ENCODE measurements at places on chromosomes 6 and 20. TPM values are rescaled to one million over a fixed set of nuclear protein-coding genes. Genes with fewer than 3 reads are reported as not detected.

CNKSR3 gene
- total RNA-seq: 20.0 TPM

- DNase-seq: no peak
Measured at GRCh38 chr6:154459513-154459912, 51.0 kb downstream of the CNKSR3 start.

MROH8 gene
- 3.7 TPM for total RNA-seq

GRCh38 chr6:130776287-130776925 lies 50.8 kb upstream of the SMLR1 start:
- no peak for DNase-seq

ANKRD6 gene
- total RNA-seq: 17.0 TPM

GRCh38 chr6:50891290-50891689 lies 72.6 kb downstream of the TFAP2B start:
- DNase-seq: no peak

DNA sequence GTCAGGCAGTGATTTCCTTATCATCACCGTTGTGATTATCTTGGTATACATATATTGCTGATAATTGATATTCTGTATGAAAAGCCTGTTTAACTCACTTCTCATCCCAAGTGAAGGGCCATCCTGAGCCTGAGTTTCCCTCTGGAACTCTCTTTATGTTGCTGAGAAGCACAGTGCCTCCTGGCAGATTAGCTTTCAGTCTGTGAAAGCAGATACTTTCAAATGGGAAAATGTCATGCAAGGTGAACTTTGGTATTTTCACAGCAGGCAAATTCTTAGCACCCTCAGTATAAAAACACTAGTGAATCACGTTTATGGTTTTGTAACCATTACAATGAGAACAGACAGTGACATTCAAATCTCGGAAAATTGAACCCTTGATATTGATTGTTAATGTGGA lies 151.6 kb downstream of the PRIM2 start:
- no peak for DNase-seq

DNA sequence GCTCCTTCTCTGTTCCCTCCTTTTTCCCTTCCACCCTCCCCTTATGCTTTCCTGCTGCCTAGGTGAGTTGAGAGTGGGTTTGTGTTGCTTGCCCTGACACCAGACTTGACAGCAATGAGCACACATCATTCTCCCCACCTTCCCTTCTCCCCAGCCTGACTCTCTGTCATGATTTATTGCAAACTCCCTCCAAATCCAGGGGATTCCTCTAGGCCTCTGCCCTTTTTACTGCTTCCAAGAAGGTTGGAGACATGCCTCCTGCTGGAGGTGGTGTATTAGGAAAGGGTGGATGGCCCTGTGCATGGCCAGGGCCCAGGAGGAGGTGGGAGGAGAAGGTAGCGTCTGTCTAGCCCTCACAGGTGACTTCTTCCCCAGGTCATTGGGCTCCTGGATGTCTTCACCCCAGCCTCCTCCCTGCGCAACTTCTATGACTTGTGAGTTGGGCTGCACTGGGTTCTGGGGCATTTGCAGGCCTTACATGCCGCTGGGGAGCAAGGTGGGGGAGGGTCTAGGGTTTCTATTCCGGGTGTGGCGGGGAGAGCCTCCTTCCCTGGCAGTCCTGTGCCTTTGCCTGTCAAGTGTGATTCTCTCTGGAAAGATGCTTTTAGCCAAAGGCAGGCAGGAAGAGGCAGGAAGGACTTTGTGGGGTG lies 2.1 kb downstream of the MAPK13 start:
- DNase-seq: no peak

CCN2 gene
- total RNA-seq: 12.5 TPM

- DNase-seq: peak; percentile 55
Measured at GRCh38 chr20:54510541-54511129, 35.2 kb downstream of the DOK5 start.

MYL9 gene
- total RNA-seq: 1,923 TPM

DNA sequence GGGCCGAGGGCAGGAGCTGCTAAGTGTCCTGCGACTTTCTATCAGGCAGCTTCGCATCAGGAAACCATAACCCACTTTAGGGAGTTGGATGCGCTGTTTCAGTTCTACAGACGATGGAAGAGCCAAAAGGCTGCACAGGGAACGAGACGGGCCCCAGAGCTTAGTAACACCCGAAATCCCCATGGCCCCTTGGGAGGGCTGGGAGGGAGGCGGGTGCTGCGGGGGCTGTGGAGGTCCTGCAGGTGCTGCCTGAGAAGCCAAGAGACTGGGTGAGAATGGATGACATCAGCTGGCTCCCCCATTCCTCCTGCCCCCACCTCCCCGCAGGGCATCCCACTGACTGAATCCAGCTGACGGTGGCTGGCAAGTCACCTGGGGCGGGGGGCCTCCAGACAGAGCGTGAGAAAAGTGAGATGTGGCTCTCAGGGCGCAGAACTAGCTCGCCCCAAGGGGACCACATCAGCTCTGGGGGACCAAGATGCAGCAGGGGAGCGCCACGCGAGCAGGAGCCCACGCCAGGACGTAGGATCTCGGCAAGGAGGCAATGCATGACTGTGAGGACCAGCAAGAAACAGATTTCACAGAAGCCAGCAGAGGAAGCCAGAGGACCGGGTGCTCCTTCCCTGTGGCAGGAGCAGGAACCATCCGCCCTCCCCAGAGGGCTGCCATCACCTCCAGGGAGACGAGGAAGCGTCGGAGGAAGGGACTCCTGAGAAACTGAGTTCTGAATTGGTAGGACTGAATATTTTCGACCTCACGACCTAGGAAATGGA lies 36.8 kb downstream of the PNLDC1 start:
- DNase-seq: no peak

BCAS4 gene
- 1.8 TPM for total RNA-seq

- DNase-seq: no peak
Measured at GRCh38 chr6:40290816-40291215, 296.3 kb downstream of the LRFN2 start.

- no peak for DNase-seq
Measured at GRCh38 chr6:33895296-33895695, 91.5 kb upstream of the MLN start.

RBBP9 gene
- 5.1 TPM for total RNA-seq

L3MBTL1 gene
- 3.8 TPM for total RNA-seq

DNA sequence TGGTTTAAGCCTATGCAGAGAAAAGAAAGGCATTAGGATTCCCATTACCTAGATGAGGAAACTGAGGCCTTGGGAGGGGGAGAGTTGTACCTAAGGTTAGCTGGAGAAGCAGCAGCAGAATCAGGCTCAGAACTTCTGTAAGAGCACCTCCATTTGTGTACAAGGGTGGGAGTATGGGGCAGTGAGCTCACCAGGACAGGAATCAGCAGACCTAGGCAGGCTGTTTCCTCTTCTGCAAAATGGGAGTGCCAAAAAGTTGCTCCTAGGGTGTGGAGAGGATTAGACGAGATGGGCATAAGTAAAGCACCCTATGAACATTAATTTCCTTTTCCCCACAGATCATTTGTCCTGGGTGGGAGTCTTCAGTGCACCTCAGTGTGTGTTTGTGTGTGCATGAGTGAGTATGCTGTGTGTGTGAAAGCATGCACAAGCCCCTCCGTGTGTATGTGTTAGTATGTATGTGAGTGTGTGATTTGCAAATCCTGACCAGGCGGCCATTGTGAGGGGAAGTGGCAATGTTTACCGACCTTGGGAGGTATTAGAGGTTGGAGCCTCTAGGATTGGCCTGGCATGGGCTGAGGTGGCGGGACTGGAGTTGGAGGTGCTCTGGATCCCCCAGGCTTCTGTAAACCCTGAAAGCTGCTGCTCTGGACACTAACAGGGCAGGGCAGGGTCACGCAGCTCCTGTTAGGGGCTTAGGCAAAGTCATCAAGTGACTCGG lies 78.8 kb downstream of the VEGFA start:
- DNase-seq: no peak

DNA sequence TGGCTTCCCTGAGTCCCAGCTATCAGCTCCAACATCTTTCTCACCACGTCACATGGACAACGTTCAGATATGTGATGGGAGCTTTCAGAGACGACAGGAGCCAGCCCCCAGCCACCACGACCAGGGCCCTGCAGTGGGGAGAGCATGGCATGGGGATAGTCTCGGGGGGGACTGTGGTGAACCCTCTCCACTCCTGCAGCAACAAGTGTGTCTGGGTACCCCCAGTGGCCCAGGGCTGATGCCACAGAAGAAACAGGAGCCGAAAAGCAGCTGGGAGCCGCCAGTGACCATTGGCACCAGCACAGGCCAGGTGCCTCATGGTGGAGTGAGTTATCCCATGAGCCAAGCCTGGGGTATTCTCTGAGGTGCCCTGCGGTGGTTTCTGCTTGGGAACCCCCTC lies 339.7 kb downstream of the TAF4 start:
- peak; percentile 45 for DNase-seq

DNA sequence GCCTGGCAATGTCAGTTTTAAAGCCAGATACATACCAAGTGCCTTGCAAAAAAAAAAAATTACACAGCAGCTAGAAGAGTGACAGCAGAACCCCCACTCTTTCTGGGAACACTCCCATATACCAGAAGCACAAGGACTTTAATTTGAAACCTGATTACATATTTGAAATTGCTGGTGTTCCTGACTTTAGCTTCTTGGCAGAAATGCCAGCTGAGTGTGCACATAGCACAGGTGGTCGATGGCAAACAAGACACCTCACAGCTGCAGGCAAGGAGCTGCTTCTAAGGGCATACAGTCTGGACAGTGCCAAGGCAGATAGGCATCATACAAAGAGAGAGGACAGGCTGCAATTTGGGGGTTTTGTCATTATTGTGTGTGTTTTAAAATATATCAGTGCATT lies 150.7 kb upstream of the SGK1 start:
- DNase-seq: no peak

GRCh38 chr6:157768304-157768703 lies 54.7 kb upstream of the SNX9 start:
- no peak for DNase-seq

PLA2G7 gene
- total RNA-seq: 0.14 TPM

DNA sequence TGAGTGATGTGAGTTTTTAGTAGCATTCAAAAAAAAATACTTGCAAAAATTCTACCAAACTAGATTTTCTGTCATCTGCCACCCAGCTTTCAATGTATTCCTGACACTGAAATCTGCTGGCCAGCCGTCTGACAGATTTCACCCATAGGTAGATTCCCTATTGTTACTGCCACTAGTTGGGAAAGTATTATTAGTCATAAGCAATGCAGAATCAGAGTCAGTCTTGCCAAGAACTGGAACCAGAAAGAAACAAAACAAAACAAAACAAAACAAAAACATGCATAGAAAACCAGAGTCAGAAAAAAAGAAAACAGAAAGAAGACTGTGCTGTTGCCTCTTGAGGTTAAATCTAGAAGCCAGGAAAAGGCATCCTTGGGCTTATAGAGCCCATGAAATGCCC lies 293.1 kb upstream of the KCNQ5 start:
- no peak for DNase-seq

DNA sequence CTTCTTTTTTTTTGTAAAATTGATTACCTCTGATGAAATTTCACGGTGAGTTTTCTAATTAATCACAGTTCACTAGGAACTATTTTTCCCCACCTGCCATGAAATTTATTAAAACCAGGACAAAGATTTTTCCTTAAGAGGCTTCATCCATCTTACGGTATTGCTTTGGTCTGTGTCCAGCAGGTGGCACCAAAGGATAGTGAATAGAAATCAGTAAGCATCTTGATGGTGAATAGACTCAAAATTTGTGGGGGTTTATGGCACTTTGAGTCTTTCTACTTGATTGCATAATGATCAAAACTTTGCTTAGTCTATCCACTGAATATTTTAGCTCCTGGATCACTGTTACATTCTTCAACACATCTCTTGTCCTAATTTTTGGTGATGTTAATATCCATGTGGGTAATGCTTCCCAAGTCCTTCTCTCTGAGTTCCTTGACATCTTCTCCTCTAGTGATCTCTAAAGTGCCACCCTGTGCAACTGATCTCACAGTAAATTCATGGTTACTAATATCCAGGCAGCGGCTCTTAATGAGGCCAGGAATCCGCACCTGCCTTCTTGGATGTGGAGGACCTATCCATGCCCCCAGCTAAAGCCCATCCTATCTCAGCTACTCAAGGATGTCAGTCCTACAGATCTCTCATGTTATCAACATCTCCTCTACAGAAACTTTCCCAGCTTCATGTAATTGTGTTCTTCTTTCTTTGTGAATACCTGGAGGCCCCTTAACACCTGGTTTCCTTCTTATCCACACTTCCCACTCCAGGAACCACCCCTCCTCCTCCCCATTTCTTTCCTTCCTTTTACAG lies 54.5 kb downstream of the STMND1 start:
- DNase-seq: no peak

DNA sequence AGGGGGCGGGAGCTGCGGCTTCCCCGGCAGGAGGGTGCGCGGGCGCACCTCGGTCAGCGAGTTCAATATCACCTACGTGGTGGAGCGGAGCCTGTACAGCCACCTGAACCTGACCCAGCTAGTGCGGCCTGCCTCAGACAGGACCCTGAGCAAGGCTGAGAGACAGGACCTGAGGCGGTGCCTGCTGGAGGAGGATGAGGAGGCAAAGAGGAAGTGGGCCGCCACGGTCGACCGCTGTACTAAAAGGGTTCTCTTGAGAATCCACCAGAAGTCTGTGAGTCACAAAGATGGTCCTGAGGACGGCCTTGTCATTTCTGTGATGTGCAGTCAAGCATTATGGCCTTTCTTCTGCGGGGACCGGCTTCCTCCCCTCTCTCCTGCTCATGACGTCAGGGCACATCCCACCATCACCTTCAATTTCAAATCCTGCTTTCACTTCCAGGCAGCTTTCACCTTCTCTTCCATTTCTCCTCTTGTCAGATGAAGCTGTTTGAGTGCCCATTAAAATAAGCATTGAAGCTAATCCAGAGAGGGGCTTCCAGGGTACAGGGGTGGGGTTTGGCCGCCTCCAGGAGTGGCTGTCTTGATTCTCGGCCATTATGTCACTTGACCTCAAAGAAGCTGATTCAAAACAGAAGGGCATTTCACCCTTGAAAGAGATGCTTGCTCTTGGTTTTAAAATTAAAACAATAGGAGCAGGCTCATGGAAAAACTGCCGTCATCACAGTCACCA lies 177.6 kb downstream of the SASH1 start:
- DNase-seq: no peak

GRCh38 chr6:137623293-137623692 lies 129.1 kb upstream of the OLIG3 start:
- DNase-seq: no peak

- no peak for DNase-seq
Measured at GRCh38 chr6:157773248-157773773, 49.7 kb upstream of the SNX9 start.

DNA sequence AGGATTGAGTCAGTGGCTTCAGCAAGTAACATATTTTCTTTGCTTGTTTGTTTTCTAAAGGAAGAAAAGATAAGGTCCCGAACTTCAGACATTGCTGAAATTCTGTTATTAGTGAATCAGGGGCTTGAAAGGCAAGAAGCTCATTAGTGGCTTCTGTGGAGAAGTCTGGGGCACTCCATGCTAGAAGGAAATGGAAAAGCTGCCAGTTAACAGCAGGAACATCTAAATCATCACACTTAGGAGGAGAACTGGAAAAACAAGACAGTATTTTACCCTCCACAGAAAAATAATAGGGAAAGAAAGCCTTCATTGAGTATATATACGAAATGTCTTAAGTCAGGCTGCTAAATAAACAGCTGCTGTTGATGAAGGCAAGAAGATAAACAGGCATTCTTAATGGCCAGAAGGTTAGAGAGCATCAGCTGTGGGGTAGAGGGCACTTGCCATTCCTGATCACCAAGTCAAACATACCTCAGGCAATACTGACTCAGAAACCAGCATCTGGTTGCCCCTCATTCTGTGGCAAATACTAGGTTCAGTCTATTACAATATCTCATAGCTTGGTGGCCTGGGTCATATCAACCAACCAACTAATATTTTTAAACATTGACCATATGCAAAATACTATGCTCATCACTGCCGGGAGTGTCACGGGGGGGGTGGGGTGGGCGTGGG lies 143.2 kb upstream of the TENT5A start:
- DNase-seq: no peak

Measured in Right ventricle myocardium inferior (tissue), 1 donor.